ENCODE measurements at places on chromosomes 4 and X. TPM values are rescaled to one million over a fixed set of nuclear protein-coding genes. Genes with fewer than 3 reads are reported as not detected.

The SRPK3 gene
- total RNA-seq = 0.46 TPM

The RASL11B gene
- 6.7 TPM for total RNA-seq

The CD99L2 gene
- 92.3 TPM for total RNA-seq

The PPP4R3C gene
- not detected for total RNA-seq

The MAGEA11 gene
- not detected for total RNA-seq

The ADGRL3 gene
- total RNA-seq = 257 TPM

All from diencephalon (tissue), 1 donor.